Body of pancreas (tissue), 4 donors: ENCODE measurements at places on chromosomes 6 and 20. TPM values are rescaled to one million over a fixed set of nuclear protein-coding genes. Genes with fewer than 3 reads are reported as not detected.

PRND gene
- not detected for total RNA-seq

DSE gene
- total RNA-seq: 14.0 TPM

COX4I2 gene
- total RNA-seq: not detected

DTNBP1 gene
- total RNA-seq: 5.2 TPM

TFAP2D gene
- total RNA-seq: not detected

WFDC5 gene
- not detected for total RNA-seq

ELOVL2 gene
- total RNA-seq: 3.0 TPM

TREML2 gene
- total RNA-seq: not detected

FAM162B gene
- not detected for total RNA-seq

NKX2-4 gene
- total RNA-seq: not detected

PTGIS gene
- total RNA-seq: 9.9 TPM

TREML4 gene
- total RNA-seq: not detected

DTD1 gene
- 16.1 TPM for total RNA-seq

CTCFL gene
- total RNA-seq: not detected

ACTL10 gene
- 4.9 TPM for total RNA-seq

GSTA2 gene
- total RNA-seq: 76.1 TPM

CAP2 gene
- 2.3 TPM for total RNA-seq

TNXB gene
- total RNA-seq: 24.9 TPM

SLC12A5 gene
- total RNA-seq: not detected

IL20RA gene
- 23.7 TPM for total RNA-seq

HIVEP2 gene
- 16.5 TPM for total RNA-seq

B3GALT4 gene
- 3.9 TPM for total RNA-seq

BMP5 gene
- total RNA-seq: 1.6 TPM

KCNK5 gene
- total RNA-seq: 16.9 TPM

DEFB132 gene
- total RNA-seq: not detected

LY6G6F gene
- not detected for total RNA-seq

NUS1 gene
- 17.8 TPM for total RNA-seq

RIMS4 gene
- total RNA-seq: 0.26 TPM

TUBB gene
- 84.4 TPM for total RNA-seq
